ENCODE measurements at places on chromosomes 1 and 21. TPM values are rescaled to one million over a fixed set of nuclear protein-coding genes. Genes with fewer than 3 reads are reported as not detected.

PTPN14 gene
- 1.1 TPM for total RNA-seq

DNA sequence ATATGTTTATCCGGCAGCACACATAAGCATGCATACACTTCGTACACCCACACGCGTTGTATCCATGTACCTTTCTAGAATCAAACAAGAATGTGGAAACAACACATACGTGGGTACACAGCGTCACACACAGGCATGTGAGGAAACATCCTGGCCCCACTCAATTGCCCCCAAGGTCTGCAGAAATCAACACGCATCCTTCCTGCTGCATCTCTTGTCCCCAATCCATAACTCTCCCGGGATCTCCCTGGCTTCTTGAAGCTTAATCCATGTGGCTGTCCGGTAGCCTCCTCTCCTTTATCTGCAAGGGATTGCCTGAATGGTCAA is 5.5 kb upstream of the TBX15 start:
- no peak for DNase-seq

NTNG1 gene
- not detected for total RNA-seq

DNA sequence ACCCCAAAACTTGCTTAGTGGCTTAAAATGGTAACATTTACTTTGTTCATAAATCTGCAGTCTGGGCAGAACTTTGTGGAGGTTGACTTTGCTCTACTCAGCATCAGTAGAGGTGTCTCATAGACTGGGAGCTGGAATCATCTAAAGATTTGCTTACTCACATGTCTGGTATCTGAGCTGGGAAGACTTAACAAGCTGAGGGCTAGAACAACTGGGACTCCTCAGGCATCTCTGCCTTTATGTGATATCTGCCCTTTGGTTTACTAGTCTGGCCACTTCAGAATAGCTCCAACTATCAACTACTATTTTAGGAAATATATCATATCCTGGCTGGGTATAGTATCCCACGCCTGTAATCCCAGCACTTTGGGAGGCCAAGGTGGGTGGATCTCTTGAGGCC is 82.5 kb downstream of the C4BPA start:
- DNase-seq, result no peak

Data from activated CD4-positive, alpha-beta memory T cell treated with anti-CD3 and anti-CD28 coated beads for 36 hours (primary cell).